ENCODE measurements at places on chromosomes 6 and 20.
A peak's percentile ranks its signal among the peaks of the same experiment; 100 is the strongest.

GRCh38 chr20:58245181-58245891, 16.9 kb upstream of the ANKRD60 start:
- DNase-seq = no peak

DNA sequence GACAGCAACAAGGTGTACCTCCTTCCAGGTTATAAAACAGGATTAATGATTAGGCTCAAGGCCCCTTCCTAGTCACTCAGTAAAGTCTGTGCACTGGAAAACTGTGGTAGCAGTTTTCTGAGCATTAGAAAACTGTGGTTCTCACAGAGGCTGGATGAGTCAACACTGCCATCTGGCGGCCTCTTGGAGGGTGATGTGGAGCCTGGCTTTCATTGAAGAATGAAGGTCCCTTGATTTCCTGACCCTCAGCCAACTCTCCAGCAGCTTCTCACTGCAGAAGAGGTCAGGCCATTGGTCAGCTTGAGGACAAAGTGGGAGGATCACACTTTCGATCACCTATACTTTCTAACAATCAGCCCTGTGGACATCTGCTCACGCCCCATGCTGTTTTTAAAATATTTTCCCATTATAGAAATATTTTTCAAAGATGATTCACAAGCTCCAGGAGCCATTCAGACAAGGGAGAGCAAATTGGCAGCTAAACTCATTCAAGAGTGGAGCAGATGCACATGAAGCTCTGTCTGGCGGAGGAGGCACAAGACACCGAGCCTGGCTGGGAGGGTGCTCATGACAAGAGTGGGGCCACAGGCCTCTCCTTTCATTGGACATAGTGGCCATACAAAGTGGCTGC, 23.2 kb downstream of the PSMB1 start:
- peak; percentile 48 for DNase-seq

- DNase-seq = no peak
These were observed 58.4 kb upstream of the PRDM1 start for GRCh38 chr6:106027758-106028157.

DNA sequence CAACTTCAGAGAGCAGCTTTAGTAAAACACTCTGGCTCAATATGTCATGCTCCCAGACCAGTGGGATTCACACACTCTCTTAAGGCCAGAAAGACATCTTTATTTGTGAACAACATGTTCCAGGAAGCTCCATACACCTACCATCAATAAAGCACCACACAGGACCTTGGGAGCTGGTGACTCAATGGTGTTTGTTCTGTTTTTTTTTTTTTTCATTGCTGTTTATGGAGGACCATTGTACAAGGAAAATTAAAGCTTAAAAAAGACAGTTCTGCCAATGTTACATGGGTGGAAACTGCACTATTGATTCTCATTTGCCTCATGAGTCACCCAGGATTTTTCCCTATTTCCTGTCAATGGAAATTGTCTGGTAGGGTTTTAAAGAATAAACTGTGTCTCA, 36.3 kb upstream of the TENT5A start:
- no peak for DNase-seq

- DNase-seq = no peak
These were observed 66.2 kb downstream of the ROS1 start for GRCh38 chr6:117359581-117359980.

DNA sequence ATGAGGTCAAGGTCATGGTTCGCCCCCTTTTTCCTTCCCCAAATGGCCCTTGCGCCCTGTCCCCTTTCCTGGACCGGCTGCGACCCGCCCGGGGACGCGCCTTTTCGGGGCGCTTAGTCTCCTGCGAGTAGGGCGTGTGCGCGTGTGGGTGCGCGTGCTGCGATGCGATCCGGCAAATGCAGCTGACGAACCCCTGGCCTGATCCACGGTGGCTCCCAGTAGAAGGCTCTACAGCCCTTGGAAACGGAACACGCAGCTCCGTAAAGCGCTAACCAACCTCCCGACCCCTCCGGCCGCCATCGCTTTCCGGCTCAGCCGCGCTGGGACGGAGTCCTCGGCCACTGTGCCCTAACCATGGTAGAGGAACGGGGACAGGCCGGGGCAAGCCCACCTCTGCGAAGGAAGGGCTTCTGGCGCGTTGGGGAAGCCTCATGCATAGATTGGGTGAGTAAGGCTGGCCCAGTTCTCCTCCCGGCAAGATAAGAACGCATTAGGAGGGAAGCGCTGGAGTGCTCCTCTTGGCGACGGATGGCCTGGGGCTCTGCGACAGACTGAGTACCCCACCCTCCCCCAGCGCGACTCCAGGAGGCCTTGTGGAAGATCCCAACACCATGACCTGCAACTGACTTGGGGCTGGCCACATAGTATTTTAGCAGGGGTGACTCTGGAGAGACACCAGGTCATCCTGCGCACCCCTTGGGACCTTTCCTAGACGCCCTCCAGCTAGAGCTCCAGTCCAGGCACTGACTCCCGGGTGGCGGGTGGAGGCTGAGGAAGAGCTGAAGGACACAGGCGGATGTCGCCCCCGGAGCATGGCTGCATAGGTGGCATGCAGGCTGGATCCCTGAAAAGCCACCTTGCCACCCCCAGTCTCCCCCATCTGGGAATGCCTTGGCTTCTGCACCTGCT, 1.1 kb upstream of the SLC4A11 start:
- no peak for DNase-seq

GRCh38 chr6:78909391-78909790, 42.0 kb downstream of the IRAK1BP1 start:
- no peak for DNase-seq

- DNase-seq = peak; percentile 40
These were observed 174.1 kb downstream of the ADAT2 start for GRCh38 chr6:143276436-143276835.

- no peak for DNase-seq
These were observed 154.3 kb downstream of the ESR1 start for GRCh38 chr6:151961809-151962208.

- no peak for DNase-seq
These were observed 76.8 kb upstream of the OGFRL1 start for GRCh38 chr6:71211799-71212198.

DNA sequence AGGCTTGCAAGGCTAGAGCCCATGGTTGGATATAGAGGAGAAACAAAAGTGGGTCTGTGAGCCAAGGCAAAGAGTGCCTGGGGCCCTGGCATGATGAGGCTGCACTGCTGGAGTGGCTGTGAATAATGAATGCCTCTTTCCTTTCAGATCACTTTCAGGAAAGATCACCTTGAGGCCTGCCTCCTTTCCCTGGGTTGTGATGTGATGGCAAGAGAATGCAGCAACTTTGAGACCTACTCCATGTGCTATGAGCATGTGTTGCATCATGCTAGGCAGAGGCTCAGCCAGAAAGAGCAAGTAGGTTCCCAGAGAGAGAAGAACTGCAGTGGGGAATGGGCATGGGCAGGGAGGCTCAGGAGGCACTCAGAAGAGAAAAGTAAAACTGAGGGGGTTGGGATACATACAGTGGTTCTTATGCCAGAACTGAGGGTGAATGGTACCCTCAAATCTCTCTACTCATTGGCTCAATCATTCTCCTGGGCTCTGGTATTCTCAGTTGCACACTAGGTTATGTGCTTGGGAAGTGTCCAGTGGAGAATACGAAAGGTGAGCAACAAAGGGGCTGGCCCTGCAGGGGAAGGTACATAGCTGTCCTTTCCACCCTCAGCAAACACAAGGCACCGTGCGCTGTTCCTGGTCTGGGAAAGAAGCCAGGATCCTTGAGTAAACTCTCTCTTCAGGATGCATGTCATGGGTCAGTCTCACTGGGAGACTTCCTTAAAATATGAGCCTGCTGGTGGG, 45.9 kb downstream of the CD164 start:
- DNase-seq = no peak

DNA sequence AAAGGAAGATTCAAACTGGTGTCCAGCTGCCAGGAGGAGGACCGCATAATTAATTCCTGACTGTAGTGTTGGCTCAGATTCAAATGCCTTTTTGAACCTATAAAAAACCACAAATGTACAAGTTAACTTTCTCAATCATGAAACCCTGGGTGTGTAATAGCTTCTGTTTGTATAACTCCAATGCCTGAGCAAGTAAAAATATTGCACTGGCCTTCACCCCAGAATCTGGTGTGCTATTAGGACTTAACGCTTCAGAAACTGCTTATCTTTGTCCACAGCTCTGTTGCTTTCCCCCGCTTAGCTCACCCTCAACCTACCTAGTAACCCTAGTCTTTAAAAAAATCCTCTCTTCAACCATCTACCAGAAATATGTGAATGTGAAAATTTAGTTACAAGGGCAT, 119.1 kb upstream of the MAP7 start:
- no peak for DNase-seq

GRCh38 chr20:51389543-51390264, 152.8 kb downstream of the NFATC2 start:
- no peak for DNase-seq

DNA sequence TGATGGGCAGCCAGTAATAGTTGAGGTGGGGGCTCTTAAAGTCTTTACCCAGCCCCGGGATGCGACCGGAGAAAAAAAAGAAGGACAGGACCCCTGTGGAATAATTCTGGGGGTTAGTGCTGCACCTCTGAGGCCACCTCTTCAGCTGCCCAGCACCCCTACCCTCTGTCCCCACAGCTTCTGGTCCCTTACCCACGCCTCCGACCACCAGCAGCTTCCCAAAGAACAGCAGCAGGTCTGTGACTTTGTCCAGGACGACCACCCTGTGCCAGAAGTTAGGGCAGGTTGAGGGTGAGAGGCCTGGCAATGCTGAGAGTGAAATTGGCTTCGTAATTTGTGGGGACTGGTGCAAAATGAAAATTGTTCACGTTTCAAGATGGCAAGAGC, 2.2 kb upstream of the NEU1 start:
- no peak for DNase-seq

DNA sequence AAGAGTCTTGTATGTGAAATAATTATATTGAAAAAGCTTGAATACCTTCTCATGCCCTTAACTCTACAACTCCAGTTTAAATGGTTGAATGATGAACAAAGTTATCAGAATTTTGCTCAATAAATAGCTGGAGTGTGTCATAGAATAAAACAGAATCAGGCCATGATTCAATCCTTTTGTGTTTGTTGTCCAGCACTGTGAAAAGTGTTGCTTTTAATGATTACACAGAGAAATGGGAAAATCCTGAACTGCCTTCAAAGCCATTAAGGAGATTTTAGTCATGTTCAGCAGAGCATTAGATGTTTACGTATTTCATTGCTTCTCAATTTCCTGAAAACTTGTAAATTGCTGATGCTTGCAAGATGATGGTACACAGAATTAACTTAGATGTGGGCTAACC, 262.9 kb upstream of the BTBD3 start:
- no peak for DNase-seq

- DNase-seq = no peak
These were observed 130.5 kb upstream of the CNR1 start for GRCh38 chr6:88296694-88297093.

DNA sequence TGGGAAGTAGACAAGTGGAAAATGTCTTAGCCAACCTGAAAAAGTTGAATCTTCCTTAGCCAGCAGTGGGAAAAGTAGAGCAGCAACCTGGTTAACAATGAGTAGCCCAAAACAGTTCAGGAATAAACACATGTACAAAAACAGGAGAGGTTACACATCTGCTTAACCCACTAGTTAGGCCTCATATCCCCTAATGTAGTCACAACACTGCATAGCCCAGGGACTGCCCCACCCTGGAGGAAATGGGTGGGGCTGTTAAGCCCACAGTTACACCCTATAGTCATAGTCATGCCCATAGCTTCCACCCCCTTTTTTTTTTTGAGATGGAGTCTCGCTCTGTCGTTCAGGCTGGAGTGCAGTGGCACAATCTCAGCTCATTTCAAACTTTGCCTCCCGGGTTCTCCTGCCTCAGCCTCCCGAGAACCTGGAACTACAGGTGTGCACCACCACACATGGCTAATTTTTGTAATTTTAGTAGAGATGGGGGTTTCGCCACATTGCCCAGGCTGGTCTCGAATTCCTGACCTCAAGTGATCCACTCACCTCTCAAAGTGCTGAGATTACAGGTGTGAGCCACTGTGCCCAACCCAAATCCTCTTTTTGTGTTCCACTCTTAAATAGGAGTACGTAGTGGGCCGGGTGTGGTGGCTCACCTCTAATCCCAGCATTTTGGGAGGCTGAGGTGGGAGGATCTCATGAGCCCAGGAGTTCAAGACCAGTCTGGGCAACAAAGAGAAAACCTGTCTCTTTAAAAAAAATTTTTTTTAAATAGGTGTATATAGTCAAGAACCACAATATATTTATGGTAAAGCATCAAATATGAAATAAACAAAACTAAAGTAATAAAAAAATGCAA, 24.5 kb downstream of the ILRUN start:
- DNase-seq = peak; percentile 26

DNA sequence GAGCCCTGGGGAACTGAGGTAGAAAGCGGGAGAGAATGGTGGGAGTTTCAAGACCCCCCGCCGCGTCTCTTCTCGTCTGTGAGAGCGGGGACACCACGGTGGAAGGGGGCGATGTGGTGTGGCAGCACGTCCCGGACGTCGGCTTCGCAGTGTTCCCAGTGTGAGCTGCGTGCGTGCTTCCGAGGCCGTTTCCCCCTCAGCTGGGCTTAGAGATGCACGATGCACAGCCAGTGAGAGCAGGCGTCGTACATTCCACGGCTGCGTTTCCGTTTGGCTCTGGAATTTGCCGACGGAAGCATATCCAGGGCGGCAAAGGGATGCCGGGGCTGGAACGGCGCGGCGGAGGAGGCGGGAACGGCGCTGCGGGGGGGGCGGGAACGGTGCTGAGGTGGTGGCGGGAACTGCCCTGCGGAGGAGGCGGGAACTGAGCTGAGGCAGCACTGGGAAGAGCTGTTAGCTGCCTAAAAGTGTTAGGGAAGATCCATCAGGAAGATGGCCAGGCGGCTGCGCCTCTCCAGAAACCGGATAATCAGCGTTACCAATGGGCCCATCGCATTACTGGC, 37.7 kb downstream of the KIF25 start:
- no peak for DNase-seq

GRCh38 chr6:6230286-6230685, 90.2 kb downstream of the F13A1 start:
- no peak for DNase-seq

GRCh38 chr6:157976345-157977175, 5.1 kb upstream of the SYNJ2 start:
- no peak for DNase-seq

GRCh38 chr6:135521431-135521830, 23.9 kb upstream of the AHI1 start:
- DNase-seq = no peak

GRCh38 chr6:21157186-21157929, 436.2 kb upstream of the SOX4 start:
- no peak for DNase-seq
